A172 (cell line): ENCODE measurements at places on chromosomes 3 and 15. TPM values are rescaled to one million over a fixed set of nuclear protein-coding genes. Genes with fewer than 3 reads are reported as not detected.
A peak's percentile ranks its signal among the peaks of the same experiment; 100 is the strongest.

Gene SNX33
- 9.3 and 14.1 TPM in 2 replicates for total RNA-seq

Gene CD80
- not detected in 2 replicates for total RNA-seq

- peak; percentile 95 for DNase-seq
Measured at GRCh38 chr3:184334470-184335158, 2.8 kb upstream of the FAM131A start.

- no peak for DNase-seq
Measured at GRCh38 chr15:89043031-89044002, 44.9 kb upstream of the ABHD2 start.

DNA sequence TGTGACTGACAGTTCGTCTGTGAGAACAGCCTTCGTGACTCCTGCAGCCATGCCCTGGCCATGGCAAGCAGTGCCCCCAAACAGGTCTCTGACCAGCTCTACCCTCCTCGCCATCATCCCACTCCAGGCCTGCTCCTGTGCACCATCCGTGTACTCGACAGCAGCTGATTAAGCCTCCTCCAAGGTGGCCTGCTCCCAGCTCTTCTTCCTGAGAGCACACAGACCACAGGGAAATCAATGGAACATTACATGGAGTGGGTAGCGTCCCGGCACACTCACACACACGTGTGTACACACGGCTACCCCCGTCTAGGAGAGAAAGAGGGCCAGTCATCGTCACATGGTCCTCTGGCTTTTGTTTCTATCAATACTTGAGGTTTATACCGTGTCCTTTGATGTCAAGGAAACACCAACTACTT, 21.1 kb downstream of the ANXA2 start:
- DNase-seq, result no peak

- DNase-seq, result no peak
Measured at GRCh38 chr15:80982205-80982604, 7.4 kb downstream of the MESD start.

DNA sequence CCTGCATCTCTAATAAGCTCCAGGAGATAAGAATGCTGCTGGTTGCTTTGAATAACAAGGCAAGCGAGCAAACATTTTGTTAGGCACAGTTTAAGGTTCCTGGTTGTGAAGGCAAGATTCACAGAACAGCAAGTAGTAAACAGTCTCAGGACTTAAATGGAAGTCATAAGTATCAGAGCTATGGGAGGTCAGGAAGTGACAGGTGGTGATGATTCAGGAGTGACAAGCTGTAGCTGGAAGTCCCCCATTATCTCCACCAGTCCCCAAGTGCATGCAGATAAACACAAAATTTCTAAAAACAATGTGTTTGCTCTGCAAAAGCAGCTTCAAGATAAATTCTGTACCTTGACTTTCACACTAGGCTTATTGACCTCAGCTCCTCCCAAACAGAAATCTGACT, 3.3 kb downstream of the FETUB start:
- DNase-seq, result peak; percentile 31
